ENCODE measurements at places on chromosomes 13 and 19.
A peak's percentile ranks its signal among the peaks of the same experiment; 100 is the strongest.

GRCh38 chr13:97142452-97142851 lies 79.7 kb upstream of the MBNL2 start:
- DNase-seq, result no peak

GRCh38 chr13:28058866-28059613 lies 41.3 kb downstream of the FLT3 start:
- peak; percentile 27 for DNase-seq

GRCh38 chr19:1249298-1249989 lies 1.1 kb downstream of the MIDN start:
- DNase-seq, result peak; percentile 93

DNA sequence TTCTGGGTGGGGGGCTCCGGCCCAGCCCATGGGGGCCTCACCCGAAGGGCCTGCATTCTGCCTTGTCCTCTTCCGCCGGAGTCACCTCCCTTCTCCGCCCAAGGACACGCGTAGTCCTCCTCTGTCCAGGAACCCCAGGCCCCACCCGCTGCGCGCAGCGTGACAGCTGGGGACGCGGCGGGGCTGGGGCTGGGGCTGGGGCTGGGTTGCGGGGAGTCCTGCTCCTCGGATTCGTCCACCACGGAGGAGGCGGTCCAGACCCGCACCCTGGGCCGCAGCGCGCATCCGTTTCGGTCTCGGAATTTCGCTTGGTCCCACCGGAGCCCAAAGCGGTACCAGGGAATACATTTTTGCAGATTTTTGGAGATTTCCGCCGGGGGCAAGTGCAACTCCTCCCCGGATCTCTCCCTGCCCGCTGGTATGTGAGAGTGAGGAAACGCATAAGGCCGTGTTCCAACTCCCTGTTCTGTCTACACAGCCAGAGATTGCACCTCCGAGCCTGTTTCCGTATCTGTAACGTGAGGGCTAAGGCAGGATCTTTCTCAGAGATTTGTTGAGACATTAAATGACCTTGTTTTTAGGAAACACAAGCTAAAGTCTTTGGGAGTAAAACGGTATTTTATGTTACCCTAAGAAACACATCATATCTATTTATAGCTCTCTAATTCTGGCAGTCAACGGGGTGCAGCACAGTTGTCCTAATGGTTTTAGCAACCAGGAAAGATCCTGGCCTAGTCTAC lies at the start of gene COX7A1:
Gene COX7A1 (minus strand): TSS at position 96 of the 740 bp plus-strand sequence. CDS start 40 bp downstream, at position 56.
- no peak for DNase-seq

DNA sequence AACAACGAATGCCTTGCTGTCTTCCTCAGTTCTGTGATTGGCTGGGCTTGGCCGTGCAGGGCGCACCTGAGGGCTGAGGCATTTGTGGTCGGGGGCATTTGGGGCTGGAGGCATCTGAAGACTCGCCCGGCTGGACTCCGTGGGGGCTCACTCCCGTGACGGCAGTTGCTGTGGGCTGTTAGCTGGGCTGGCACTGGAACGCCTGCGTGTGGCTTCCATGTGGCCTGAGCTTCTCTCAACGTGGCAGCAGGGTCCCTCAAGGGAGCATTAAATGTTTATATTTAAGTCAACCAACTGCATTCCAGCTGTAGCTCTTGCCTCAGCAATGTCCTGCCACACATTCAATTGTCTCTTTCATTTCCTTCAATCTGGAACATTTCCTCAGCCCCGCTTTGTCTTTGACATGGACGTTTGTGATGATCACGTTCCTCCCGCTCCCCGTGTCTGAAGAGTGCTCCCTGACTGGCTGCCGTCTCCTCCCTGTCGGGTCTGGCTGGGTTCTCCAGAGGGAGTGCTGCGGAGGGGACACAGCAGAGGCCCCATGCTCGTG lies 21.0 kb downstream of the CCDC8 start:
- DNase-seq, result no peak

DNA sequence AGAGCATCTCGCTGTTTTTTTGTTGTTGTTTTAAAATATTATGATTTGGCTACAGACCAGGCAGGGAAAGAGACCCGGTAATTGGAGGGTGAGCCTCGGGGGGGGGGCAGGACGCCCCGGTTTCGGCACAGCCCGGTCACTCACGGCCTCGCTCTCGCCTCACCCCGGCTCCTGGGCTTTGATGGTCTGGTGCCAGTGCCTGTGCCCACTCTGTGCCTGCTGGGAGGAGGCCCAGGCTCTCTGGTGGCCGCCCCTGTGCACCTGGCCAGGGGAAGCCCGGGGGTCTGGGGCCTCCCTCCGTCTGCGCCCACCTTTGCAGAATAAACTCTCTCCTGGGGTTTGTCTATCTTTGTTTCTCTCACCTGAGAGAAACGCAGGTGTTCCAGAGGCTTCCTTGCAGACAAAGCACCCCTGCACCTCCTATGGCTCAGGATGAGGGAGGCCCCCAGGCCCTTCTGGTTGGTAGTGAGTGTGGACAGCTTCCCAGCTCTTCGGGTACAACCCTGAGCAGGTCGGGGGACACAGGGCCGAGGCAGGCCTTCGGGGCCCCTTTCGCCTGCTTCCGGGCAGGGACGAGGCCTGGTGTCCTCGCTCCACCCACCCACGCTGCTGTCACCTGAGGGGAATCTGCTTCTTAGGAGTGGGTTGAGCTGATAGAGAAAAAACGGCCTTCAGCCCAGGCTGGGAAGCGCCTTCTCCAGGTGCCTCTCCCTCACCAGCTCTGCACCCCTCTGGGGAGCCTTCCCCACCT lies 183.3 kb downstream of the KDM4B start:
- DNase-seq, result no peak

GRCh38 chr19:46232468-46232867 lies 2.9 kb downstream of the IGFL1 start:
- DNase-seq, result no peak

DNA sequence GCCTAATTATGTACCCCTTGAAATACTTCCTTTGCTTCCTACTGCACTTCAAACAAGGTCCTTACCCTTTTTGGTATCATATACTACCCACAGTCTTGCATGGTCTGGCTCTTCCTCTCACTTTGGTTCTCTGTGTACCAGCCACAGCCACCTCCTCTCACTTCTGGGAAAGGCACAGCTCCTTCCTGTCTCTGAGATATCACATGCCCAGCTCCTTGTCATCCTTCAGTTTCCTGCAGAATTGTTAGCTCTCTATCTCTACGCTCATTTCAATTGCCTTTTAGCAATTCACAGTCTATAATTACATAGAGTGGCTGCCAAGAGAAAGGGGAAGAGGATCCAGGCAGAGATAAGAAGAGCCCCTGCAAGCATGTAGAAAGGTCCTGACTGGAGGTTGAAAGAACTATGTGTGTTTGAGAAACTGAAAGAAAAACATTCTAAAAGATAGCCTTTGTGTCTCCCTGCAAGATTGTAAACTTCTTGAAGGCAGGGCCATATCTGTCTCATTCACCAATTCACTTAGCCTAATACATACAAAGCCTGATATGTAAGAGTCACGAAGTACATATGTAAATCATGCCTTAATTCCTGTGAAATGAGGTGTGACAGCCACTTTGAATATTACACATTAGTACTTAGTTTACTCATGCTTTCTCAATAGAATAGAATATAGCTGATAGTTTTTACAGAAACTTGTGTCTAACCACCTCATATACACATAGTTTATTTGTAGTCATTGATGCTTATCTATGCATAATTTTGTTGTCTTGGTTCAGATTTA lies 933.1 kb downstream of the DIAPH3 start:
- no peak for DNase-seq
